ENCODE measurements at places on chromosomes 6 and 20. TPM values are rescaled to one million over a fixed set of nuclear protein-coding genes. Genes with fewer than 3 reads are reported as not detected.

Gene PLA2G7
- not detected for total RNA-seq

Gene TLDC2
- total RNA-seq, result not detected

Gene WFDC10B
- total RNA-seq, result not detected

Gene WFDC8
- total RNA-seq, result not detected

Gene DUSP15
- not detected for total RNA-seq

Measured in activated T-cell treated with anti-CD3 and anti-CD28 coated beads, Interleukin-2, amount 50 U/mL, for 72 hours (primary cell).